Omental fat pad (tissue), 4 donors: ENCODE measurements at places on chromosomes 1 and 21. TPM values are rescaled to one million over a fixed set of nuclear protein-coding genes. Genes with fewer than 3 reads are reported as not detected.

Gene CSMD2
- total RNA-seq: 0.19 TPM

Gene SIPA1L2
- 48.1 TPM for total RNA-seq

Gene CBR1
- 73.1 TPM for total RNA-seq

Gene SLC16A1
- 15.1 TPM for total RNA-seq

- no peak for DNase-seq
Measured at GRCh38 chr1:22323141-22323845, 128.4 kb upstream of the ZBTB40 start.

DNA sequence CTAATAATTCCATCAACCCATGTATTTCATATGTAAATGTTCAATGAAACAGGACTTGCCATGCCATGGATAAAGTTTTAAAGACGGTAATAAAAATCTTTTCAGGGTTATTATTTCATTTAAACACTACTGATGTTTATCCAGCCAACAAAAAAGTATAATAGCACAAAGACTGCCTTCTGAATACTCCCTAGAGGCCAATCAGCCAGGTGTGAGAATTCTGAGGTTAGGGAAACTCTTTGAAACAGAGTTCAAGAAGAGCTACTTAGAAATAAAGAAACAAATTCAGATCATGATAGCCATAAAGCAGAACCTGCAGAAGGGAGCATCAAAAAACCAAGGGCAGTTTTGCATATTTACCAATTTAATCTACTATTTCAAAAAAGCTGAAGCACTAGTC lies 48.7 kb downstream of the AKT3 start:
- DNase-seq: no peak

DNA sequence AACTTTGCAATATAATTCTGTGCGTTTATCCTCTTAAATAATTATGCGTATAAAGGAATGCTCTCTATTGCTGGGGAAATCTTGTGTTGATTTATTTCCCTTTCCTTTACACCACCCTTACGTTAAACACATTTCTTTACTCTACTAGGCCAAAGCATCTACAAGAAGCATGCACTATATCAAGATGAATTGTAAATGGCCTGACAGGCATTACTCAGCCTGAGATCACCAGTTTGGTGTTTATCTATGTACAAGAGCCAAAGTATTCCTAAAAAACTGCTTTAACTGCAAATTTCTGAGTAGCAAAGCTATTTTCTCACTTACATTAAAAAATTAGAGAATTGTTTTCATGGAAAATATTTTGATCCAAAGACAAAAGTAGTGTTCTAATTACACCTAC lies 114.8 kb downstream of the TYW3 start:
- DNase-seq: no peak

DNA sequence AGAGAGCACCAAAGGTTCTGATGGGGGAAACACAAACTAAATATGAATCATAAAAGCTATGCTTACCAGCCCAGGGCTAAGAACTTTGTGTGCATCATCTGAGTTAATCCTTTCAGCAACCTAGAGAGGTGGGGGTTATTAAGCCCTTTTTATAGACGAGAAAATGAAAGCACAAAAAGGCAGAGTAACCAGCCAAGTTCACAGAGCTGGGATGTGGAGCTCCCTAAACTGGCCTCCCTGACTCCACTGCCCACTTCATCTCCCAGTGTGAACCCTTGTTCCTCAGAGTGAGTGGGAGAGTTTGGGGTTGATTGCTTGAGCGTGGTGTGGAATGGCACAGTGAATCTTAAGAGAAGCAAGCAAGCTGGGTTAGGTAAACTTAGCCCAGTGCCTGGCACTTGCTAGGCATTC lies 10.8 kb upstream of the BCAR3 start:
- no peak for DNase-seq

DNA sequence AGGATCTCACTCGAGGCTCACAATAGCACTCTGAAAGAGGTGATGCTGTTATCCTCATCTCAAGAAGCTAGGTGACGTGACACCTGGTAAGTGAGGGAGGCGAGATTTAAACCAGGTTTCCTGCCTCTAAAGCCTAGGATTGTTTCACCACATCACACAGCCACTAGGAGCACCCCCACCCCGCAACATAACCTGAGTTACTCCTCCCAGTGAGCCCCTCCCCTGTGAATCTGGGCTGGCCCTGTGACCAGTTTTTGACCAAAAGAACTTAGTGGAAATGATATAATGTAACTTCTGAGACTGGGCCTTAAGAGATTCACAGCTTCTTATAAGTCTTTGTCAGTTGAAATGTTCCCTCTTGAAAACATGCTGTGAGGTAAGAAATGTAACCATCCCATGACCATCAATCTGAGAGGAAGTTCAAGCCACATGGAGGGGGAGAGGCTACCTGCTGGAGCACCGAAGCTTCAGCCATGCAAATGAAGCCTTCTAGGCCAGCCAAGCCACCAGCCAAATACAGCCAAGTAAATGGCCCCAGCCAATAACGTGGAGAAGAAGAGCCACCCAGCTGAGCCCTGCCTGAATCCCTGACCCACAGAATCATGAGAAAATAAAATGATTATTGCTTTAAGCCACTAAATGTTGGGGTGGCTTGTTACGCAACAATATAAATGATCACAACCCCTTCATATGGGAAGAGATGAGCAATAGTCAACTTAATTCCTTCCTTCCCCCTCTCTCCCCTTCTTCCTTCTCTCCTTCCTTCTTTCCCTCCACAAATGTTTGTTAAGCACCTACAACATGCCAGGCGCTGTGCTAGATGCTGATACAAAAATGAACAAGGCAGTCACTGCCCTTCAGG lies 61.0 kb upstream of the FAM20B start:
- no peak for DNase-seq

DNA sequence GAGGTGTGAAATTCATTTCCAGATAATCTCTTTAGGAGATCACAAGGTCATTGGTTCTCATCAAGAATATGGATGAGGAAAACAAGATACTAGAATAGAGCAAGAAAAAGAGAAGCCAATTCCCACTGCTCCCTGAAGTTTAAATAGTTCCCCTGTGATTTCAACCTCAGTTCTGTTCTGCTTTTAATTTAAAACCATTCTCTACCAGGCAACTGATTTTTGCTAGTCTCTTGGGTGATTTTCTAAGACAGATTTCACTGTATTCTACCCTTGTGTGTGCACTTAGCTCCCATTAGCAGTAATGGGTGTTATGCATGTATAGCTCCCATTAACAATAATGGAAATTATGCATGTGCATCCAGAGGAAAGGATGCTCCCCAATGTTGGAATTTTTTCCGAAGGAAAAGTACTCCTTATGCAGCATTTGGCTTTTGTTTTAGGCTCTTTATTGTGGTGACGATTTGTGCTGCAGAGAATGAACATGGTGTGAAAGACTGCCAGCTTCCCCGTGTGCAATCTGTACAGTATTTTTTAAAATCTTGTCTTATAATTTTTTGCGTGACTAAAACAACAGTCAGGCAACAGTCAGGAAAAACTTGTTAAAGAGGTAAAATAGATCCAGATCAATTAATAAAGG lies 144.0 kb upstream of the ZRANB2 start:
- no peak for DNase-seq

- no peak for DNase-seq
Measured at GRCh38 chr1:237901299-237901934, 10.7 kb upstream of the ZP4 start.

DNA sequence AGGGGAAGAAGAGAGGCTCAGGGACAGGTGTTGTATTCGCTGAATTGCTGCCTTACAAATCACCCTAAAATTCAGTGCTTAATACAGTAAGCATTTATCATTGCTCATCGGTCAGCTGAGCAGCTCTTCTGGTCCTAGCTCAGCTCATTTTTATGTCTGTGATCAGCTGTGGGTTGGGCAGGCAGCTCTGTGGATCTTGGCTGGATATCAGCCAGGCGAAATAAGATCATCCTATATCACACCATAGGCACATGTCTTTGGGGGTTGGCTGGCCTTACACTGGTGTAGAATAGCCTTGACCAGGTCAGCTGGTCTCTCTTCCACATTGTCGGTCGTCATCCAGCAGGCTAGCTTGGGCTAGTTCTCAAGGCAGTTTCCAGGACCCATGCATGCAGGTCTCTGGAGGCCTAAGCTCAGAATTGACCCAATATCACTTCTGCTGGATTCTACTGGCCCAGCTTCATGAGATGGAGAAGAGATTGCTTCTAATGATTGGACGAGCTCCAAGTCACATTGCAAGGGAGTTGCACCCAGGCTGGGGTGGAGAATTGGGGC lies 448.6 kb downstream of the KIF26B start:
- DNase-seq: no peak

GRCh38 chr1:5601516-5601915 lies 390.7 kb downstream of the NPHP4 start:
- no peak for DNase-seq
